ENCODE measurements at places on chromosomes 11 and 22.

DNA sequence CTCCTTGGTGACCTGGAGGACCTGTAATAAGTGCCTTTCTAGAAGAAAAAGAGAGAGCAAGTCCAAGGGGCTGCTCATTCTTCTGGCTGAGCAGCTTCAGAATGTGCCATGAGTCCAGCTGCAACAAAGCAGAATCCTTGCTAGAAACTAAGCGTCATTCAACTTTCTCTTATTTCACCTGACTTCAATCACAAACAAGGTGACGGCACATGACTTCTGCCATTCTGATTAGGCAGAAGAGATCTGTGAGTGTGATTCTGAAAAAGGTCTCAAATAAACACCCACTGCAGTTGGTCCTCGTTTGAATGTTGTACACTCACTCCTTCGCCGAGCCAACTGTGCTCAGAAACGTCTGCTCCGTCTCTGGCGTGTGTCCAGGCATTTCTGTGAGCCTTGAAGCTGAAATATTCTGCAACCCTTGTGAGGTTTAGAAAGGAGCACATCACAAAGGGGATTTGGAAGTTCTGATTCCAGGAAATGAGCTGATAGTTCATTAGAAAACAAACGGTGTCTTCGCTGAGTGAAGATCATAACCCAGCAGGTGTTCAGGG, 623.8 kb upstream of the KIRREL3 start:
- no peak overlapping the region for H3K27ac ChIP-seq
- no peaks in the 10 kb centered on the region for H3K36me3 ChIP-seq
- no peak for DNase-seq
- H3K4me1 ChIP-seq: no peaks in the 10 kb centered on the region

DNA sequence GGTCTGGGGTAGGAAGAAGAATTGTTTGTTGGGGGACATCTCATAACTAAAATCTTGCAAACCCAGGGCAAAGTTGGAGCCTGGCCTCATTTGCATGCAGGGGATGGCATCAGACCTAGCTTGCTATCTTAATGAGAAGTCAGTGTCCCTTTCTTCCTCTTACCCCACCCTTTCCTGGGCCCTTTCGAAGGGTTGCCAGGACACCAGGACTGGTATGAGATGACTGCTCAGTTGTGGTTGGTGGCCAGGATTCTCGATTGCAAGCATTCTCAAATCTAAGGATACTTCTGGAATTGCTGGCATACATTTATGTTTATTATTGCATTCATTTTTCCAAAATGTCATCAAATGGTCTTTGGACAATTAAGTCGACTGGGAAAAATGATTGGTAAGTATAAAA, 131.0 kb downstream of the SLC1A2 start:
- H3K27ac ChIP-seq: no peak overlapping the region
- no peaks in the 10 kb centered on the region for H3K36me3 ChIP-seq
- DNase-seq: no peak

DNA sequence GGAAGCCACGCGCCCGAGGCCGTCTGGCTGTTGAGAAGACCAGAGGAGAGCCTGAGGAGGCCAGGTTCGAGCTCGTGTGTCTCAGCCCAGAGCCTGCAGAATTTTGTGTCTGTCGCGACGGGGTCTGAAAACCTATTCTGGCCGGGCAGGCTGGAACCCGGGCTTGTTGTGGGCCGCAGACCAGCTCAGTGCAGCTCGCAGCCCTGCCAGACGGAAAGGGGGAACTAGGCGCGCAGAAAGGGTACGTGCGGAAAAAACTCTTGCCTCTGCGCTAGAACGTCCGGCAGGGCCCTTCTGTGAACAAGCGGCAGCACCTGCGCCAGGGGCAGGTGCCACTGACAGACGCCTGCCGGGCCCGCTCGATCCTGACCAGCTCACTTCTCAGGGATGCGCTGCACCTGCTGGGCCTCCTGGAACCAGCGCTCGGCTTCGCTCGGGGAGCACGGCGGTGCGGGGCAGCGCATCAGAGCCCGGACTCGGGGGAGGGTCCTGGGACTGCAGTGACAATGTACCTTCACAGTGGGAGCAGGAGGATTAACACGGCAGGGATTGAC, 409.3 kb downstream of the BRD1 start:
- no peaks in the 10 kb centered on the region for H3K36me3 ChIP-seq
- no peak overlapping the region for H3K4me3 ChIP-seq
- H3K4me1 ChIP-seq: no peaks in the 10 kb centered on the region
- peaks cover 12% of the 10 kb centered on the region for H3K27me3 ChIP-seq

DNA sequence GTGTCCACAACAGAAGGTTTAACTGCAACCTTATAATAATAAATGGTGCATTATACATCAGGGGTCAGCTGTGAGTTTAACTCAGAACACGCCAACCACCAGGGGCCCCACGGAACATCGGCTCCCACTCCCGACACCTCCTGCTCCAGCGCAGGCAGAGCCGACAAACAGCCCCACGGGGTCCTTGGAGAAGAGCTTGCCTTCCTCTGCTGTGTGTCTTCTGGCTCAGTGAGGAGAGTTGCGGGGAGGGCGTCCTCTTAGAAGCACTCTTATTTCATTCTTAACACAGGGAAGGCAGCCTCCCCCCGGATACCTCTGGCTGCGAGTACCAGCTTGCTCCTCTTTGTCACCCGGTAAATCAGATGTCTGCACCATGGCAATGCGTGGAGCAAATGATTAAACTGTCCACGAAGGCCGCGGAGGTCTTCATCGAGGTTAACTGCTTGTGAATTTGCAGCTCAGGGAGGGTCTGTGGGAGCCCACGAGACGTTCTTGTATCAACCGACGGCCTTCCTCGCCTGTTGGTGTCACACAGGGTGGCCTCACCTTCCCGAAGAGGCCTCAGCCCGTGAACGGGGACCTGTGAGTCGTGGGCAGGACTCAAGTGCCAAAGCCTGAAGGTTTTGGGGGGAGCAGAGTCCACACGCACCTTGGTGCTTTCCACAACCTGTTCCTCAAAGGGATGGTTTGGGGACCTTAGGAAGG, 464.0 kb downstream of the BRD1 start:
- H3K27me3 ChIP-seq: no peaks in the 10 kb centered on the region
- no peaks in the 10 kb centered on the region for H3K36me3 ChIP-seq
- no peak overlapping the region for H3K27ac ChIP-seq
- no peak overlapping the region for H3K4me3 ChIP-seq

- H3K27me3 ChIP-seq: no peaks in the 10 kb centered on the region
- no peaks in the 10 kb centered on the region for H3K36me3 ChIP-seq
- DNase-seq: no peak
- H3K4me1 ChIP-seq: no peaks in the 10 kb centered on the region
- H3K4me3 ChIP-seq: no peak overlapping the region
Observed at GRCh38 chr11:109911488-109911887, 181.7 kb upstream of the ZC3H12C start.

GRCh38 chr11:2076441-2076840, 62.7 kb downstream of the IGF2 start:
- no peaks in the 10 kb centered on the region for H3K36me3 ChIP-seq
- no peak for DNase-seq
- no peak overlapping the region for H3K27ac ChIP-seq

- H3K27me3 ChIP-seq: no peaks in the 10 kb centered on the region
- DNase-seq: no peak
- peaks cover 2% of the 10 kb centered on the region for H3K4me1 ChIP-seq
- no peak overlapping the region for H3K27ac ChIP-seq
- no peaks in the 10 kb centered on the region for H3K36me3 ChIP-seq
Observed at GRCh38 chr11:47179655-47179991, 2.9 kb upstream of the ARFGAP2 start.

DNA sequence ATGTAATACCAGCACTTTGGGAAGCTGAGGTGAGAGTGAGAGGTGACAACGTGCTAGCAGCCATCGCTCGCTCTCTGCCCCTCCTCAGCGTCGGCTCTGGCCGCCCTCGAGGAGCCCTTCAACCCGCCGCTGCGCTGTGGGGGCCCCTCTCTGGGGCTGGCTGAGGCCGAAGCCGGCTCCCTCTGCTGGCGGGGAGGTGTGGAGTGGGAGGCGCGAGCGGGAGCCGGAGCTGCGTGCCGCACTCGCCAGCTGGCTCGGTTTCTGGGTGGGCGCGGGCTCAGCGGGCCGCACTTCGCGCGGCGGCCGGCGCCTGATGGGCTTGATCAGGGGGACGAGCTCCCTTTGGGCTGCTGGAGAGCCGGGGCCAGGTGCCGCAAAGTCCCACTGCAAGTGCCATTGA, 98.9 kb upstream of the UBASH3B start:
- no peaks in the 10 kb centered on the region for H3K27me3 ChIP-seq
- H3K36me3 ChIP-seq: no peaks in the 10 kb centered on the region
- no peak overlapping the region for H3K27ac ChIP-seq
- H3K4me1 ChIP-seq: no peaks in the 10 kb centered on the region

DNA sequence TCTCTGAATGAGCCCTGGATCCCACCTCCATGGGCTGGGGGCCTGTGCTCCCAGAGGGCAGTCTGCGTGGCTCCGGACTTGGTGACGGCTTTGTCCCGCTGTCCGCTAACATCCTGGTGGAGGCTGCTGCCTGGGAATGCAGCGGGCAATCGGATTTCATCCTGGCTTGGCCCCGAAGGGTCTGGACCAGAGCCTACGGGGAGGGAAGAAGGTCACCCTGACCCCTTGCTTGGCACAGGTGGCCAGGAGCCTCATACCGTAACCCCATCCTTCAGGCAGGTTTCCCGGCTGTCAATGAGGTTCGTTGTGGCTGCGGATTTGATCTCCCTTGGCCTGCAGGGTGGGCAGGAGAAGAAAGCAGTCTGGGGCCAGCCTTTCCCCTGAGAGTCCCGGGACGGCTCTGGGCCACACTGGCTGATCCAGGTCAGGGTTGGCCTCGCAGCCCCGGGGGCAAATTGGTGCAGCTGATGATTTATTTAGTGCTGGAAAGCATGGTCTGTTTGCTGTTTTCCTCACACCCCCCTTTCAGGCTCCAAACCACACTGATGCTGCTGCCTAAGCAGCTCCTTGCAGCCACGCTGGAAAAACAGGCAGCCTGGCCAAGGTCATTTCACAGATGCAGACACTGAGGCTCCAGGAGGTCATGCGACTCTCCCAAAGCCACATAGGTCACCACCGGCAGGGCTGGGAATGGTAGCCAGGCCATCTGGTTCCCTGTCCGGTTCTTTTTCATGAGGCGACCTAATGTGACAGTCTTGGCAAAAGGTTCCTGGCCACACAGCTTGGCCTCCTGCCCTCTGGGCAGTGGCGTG, 15.0 kb downstream of the PRDM11 start:
- H3K4me3 ChIP-seq: no peak overlapping the region
- no peaks in the 10 kb centered on the region for H3K27me3 ChIP-seq
- DNase-seq: no peak
- no peaks in the 10 kb centered on the region for H3K36me3 ChIP-seq

- H3K4me1 ChIP-seq: peaks cover 3% of the 10 kb centered on the region
- H3K36me3 ChIP-seq: no peaks in the 10 kb centered on the region
Observed at GRCh38 chr11:93512073-93512475, 31.1 kb downstream of the SMCO4 start.

GRCh38 chr11:14041040-14041439, 78.5 kb downstream of the SPON1 start:
- no peak for DNase-seq
- H3K36me3 ChIP-seq: no peaks in the 10 kb centered on the region
- H3K27ac ChIP-seq: no peak overlapping the region
- H3K4me1 ChIP-seq: no peaks in the 10 kb centered on the region
- no peaks in the 10 kb centered on the region for H3K27me3 ChIP-seq

DNA sequence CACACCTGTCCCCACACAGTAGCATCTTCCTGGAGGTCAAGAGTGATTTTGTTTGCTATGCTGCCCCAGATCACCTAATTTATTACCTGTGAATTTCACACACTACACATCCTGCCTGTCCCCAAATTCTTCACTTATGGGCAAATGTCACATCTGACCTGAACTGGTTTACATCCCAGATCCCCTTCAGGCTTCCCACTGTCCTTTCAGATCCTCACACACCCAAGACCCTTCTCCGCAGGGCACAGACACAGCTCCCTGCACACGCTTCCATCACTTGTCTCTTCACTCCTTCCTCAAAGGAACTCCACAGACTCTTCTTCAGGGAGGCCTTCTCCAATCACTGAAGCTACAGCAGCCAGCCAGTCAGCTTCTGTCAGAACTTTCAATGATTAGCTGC, 118.7 kb upstream of the IGLL5 start:
- no peaks in the 10 kb centered on the region for H3K4me1 ChIP-seq
- no peak overlapping the region for H3K27ac ChIP-seq
- DNase-seq: no peak
- no peaks in the 10 kb centered on the region for H3K36me3 ChIP-seq
- H3K4me3 ChIP-seq: no peak overlapping the region

DNA sequence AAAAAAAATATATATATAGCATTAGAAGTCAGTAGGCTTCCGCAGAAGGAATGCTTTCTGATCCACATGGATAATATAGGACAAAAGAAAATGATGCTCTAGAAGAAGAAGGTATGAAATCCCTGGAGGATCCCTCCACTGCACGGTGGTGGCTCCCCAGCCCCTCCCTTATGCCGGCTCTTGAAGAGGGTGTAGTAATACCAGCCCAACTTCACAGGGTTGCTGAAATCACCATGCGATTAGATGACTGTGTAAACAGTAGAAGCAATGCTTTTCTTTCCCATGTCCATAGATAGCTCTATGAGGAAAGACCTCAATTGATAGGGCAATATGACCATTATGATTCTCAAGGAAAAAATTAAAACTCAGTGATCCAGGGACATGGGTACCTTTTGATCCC, 3.2 kb upstream of the ETS1 start:
- H3K27ac ChIP-seq: no peak overlapping the region
- H3K27me3 ChIP-seq: no peaks in the 10 kb centered on the region
- no peaks in the 10 kb centered on the region for H3K36me3 ChIP-seq
- no peaks in the 10 kb centered on the region for H3K4me1 ChIP-seq
- no peak for DNase-seq
- H3K4me3 ChIP-seq: no peak overlapping the region

DNA sequence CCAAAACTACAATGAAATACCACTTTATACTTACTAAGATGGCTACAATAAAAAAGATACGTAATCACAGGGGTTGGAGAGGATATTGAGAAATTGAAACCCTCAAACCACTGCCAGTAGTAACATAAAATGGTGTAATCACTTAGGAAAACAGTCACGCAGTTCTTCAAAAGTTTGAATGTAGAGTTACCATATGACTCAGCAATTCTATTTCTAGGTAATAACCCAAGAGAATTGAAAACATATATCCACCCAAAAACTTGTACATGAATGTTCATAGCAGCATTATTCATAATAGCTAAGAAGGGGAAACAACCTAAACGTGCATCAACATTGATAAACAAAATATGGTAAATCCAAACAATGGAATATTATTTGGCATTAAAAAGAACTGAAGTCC, 24.4 kb upstream of the PSMA1 start:
- DNase-seq: no peak
- no peaks in the 10 kb centered on the region for H3K36me3 ChIP-seq
- H3K27ac ChIP-seq: no peak overlapping the region
- no peaks in the 10 kb centered on the region for H3K27me3 ChIP-seq

Data from breast epithelium (tissue), 4 donors.